Activated CD8-positive, alpha-beta memory T cell treated with anti-CD3 and anti-CD28 coated beads, Interleukin-2, amount 10 ng/mL, durations not matched to agents 7 days and 5 days (primary cell): ENCODE measurements at places on chromosomes 16 and 17. TPM values are rescaled to one million over a fixed set of nuclear protein-coding genes. Genes with fewer than 3 reads are reported as not detected.

The KRTAP4-4 gene
- not detected for total RNA-seq

The TEKT3 gene
- not detected for total RNA-seq

The SLC13A2 gene
- total RNA-seq: not detected

The KAT7 gene
- 76.9 TPM for total RNA-seq

The EVI2B gene
- total RNA-seq: 51.5 TPM
